ENCODE measurements at places on chromosomes 5 and 9.

DNA sequence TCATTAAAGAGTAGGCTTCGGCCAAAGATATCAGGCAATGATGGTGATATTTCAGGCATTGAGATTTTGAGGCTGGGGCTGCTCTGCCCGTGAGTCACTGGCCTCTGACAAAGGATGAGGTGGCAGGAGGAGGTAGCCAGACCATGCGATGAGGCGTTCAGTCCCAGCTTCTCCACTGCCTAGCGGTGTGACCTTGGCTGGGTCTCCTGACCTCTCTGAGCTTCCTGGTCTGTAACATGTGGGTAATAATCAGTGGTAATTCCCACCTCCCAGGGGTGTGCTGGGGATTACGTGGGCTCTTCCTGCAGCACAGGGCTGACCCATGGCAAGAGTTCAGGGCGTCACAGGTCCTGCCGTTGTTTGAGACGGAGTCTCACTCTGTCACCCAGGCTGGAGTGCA lies 73.2 kb upstream of the RAPGEF1 start:
- peaks cover 2% of the 10 kb centered on the region for H3K27me3 ChIP-seq
- no peak for DNase-seq

DNA sequence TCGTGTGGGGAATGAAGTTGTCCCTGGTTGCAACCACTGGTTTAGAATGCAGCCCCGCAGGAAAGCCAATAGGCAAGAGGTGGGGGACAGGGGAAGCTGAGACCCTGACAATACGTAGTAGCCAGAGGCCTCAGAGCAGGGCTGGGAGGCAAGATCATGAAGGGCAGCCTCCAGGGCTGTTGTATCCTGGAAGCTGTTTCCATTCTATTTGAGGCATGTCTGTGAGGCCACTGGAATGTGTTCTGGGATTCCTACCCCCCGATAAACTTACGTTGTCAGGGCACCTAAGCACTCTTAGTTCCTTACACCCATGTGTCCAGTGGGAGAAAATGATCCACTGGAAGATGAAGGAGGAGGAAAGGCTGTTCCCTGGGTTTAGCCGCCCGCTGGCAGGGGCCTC lies 177.3 kb downstream of the CFAP90 start:
- H3K27me3 ChIP-seq: no peaks in the 10 kb centered on the region
- no peak overlapping the region for H3K4me3 ChIP-seq
- H3K4me1 ChIP-seq: no peaks in the 10 kb centered on the region
- no peak for DNase-seq
- no peaks in the 10 kb centered on the region for H3K36me3 ChIP-seq
- no peak overlapping the region for H3K27ac ChIP-seq

- H3K4me3 ChIP-seq: no peak overlapping the region
- no peak for DNase-seq
- H3K4me1 ChIP-seq: no peaks in the 10 kb centered on the region
- no peaks in the 10 kb centered on the region for H3K27me3 ChIP-seq
- no peaks in the 10 kb centered on the region for H3K36me3 ChIP-seq
- no peak overlapping the region for H3K27ac ChIP-seq
Measured at GRCh38 chr5:174423558-174423957, 300.8 kb upstream of the MSX2 start.

DNA sequence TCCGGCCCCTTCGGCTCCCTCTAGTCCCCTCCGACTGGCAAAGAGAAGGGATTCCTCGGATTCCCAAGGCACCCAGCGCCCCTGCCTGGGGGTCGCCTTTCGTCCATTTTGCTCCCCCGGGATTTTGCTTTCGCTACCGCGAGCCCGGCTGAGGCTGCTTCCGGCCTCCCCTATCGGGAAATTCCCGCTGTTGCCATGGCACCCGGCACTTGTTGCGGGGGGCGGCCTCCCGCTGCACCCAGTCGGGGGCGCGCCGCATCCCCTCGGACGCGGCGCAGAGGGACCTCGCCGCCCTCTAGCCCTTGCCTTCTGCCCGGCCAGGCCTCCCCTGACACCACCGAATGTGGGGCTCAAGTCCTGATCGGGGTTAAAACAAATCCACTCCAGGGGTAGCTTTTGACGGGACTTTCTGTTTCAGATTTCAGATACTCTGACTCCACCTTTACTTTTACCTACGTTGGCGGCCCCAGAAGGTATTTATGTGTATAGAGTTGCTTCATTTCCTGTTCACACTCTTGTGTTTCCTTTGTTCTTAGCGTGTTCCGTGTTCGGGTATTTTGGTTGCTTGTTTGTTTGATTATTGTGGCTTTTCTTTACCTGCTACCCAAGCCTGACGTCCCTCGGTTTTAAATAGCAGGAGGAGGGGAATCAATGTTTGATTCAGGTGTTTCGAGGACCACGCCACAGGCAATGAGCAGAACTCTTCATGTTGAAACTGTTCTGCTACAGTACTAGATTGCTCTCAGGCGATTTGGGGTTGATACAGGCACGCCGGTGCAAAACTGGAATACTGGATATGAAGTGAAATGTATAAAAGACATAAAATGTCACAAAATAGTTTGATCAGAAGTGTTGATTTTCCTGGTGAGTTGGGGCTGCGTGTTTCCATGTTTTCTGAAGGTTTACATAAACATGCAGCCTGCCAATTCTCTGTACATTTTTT lies 1.5 kb downstream of the PARP8 start:
- DNase-seq: peak; percentile 54
- peak overlapping the region; percentile 91 for H3K27ac ChIP-seq
- peak overlapping the region; percentile 78 for H3K4me3 ChIP-seq
- no peaks in the 10 kb centered on the region for H3K4me1 ChIP-seq

GRCh38 chr9:89489548-89490530 lies 8.1 kb downstream of the SEMA4D start:
- no peaks in the 10 kb centered on the region for H3K36me3 ChIP-seq
- no peak overlapping the region for H3K4me3 ChIP-seq
- H3K27me3 ChIP-seq: no peaks in the 10 kb centered on the region
- no peak for DNase-seq
- no peaks in the 10 kb centered on the region for H3K4me1 ChIP-seq

DNA sequence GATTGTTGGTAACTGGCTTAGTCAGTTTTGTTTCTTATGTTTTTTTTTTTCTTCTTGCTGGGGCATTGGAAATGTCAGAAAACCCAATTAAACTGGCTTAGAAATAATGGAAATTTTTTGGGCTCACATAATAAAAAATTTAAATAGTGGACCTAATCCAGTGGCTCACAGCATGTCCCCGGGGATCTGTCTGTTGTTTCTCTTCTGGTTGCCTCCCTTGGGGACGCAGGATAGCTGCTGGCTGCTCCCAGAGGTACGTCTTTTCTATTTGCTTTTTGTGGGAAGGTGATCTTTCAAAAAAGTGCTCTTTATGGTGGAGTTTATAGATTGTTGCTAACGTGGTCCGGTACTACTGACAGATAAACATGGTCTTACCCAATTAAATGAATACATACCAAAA lies 52.2 kb downstream of the LMNB1 start:
- H3K27ac ChIP-seq: no peak overlapping the region
- no peaks in the 10 kb centered on the region for H3K4me1 ChIP-seq
- no peak for DNase-seq
- no peak overlapping the region for H3K4me3 ChIP-seq

GRCh38 chr9:33403941-33404787 lies 1.8 kb upstream of the AQP7 start:
- H3K36me3 ChIP-seq: no peaks in the 10 kb centered on the region
- no peak overlapping the region for H3K27ac ChIP-seq
- no peaks in the 10 kb centered on the region for H3K4me1 ChIP-seq

- H3K36me3 ChIP-seq: no peaks in the 10 kb centered on the region
- H3K27me3 ChIP-seq: no peaks in the 10 kb centered on the region
- H3K4me3 ChIP-seq: no peak overlapping the region
- no peak overlapping the region for H3K27ac ChIP-seq
- no peak for DNase-seq
Measured at GRCh38 chr5:30808996-30809395, 384.5 kb upstream of the CDH6 start.

DNA sequence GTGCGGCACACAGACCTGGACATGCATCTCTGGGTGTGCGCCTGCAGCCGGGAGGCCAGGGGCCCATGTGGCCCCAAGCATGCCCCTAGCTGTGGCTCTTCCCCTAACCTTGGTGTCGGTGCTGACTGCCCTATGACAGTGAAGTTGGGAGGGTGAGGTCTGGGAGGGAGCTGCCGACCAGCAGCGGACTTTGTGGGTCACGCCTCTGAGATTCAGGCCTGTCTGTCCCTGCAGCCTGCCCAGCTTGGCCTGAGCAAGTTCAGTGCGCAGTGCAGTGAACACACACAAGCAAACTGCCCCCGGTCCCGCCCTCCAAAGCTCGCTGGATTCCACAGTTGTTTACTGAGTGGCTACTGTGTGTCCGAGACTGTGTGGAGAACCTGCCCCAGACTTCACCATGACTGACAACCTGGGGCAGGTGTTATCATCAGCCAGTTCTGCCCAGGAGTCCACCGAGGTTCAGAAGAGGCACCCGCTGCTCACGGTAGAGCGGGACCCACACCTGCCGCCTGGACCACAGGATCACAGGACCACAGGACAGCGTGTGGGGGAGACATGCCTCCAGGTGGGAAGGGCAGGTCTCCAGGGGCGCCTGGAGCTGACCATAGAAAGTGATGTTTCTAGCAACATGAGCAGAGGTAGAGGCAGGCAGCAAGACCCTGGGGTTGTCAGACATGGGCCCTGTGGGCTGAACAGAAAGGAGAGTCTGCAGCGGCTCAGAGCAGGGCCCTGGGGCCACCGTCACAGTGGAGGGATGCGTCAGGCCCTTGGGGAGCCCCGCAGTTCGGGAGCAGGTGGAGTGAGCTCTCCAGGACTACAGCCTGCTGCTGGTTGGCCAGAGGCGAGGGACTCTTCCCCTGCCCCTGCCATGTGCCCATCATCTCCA lies 105.1 kb downstream of the PHF2 start:
- H3K4me3 ChIP-seq: no peak overlapping the region
- no peak for DNase-seq
- H3K36me3 ChIP-seq: peaks cover 13% of the 10 kb centered on the region
- no peaks in the 10 kb centered on the region for H3K27me3 ChIP-seq
- no peak overlapping the region for H3K27ac ChIP-seq

- H3K27ac ChIP-seq: no peak overlapping the region
- no peak for DNase-seq
- no peaks in the 10 kb centered on the region for H3K36me3 ChIP-seq
- no peaks in the 10 kb centered on the region for H3K27me3 ChIP-seq
- H3K4me1 ChIP-seq: no peaks in the 10 kb centered on the region
Measured at GRCh38 chr5:35811108-35811741, 45.5 kb upstream of the IL7R start.

GRCh38 chr5:74938250-74938933 lies 72.2 kb upstream of the FAM169A start:
- H3K4me3 ChIP-seq: no peak overlapping the region
- H3K27me3 ChIP-seq: no peaks in the 10 kb centered on the region
- no peaks in the 10 kb centered on the region for H3K36me3 ChIP-seq
- no peak overlapping the region for H3K27ac ChIP-seq

- no peak overlapping the region for H3K4me3 ChIP-seq
- H3K36me3 ChIP-seq: no peaks in the 10 kb centered on the region
- H3K4me1 ChIP-seq: no peaks in the 10 kb centered on the region
- no peak overlapping the region for H3K27ac ChIP-seq
- no peak for DNase-seq
Measured at GRCh38 chr9:87812375-87813118, 70.1 kb upstream of the SPATA31E1 start.

DNA sequence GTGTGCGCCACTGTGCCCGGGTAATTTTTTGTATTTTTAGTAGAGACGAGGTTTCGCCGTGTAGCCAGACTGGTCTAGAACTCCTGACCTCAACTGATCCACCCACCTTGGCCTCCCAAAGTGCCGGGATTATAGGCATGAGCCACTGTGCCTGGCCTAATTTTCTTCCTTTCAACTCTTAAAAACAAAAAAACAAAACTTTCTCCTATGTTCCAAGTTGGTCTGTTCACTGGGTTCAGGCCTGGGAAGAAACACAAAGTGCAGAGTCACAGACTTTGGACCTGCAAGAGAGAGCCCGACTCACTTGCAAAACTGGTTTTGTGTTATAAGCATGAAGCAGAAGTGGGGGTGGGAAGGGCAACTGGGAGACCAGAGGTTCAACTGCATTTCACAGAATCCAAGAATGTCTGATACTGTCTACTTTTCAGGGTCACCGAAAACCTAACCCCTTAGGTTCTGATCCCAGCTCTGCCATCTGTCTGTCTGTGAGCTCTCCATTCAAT lies 5.2 kb upstream of the HDHD3 start:
- H3K27ac ChIP-seq: peak overlapping the region; percentile 85
- H3K4me1 ChIP-seq: no peaks in the 10 kb centered on the region
- no peak overlapping the region for H3K4me3 ChIP-seq
- no peaks in the 10 kb centered on the region for H3K36me3 ChIP-seq
- no peaks in the 10 kb centered on the region for H3K27me3 ChIP-seq

DNA sequence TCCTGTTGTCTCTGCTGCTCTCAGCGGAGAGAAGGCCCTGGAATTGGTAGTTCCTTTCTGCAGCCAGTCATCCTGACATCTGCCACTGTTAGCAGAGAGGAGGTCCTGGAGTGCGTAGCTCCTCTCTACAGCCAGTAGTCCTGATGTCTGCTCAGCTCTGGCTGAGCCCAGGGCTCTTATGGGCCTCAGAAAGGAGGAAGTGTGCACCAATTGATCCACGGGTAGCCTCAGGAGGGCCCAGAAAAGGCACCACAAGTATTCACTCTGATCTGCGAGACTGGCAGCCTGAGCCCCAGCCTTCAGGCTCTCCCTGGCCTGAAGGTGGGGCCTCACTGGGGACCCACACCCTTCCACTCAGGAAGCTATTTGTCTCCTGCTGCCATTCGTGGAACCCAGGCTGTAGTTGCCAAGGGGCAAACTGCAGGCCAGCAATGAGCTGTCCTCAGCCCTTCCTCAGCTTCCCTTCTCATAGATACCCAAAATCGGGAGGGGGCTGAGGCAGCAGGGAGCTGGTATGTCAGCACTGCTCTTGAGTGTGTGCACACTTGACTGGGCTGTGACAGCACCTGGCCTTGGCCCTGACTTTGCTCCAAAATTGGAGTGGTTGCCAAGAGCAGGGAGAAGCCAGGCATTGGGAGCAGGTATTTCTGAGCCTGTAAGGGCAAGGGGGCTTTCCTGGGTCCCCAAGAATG lies 1049.5 kb upstream of the ACO1 start:
- H3K36me3 ChIP-seq: no peaks in the 10 kb centered on the region
- no peaks in the 10 kb centered on the region for H3K27me3 ChIP-seq
- no peaks in the 10 kb centered on the region for H3K4me1 ChIP-seq
- DNase-seq: no peak
- H3K27ac ChIP-seq: peak overlapping the region; percentile 71

DNA sequence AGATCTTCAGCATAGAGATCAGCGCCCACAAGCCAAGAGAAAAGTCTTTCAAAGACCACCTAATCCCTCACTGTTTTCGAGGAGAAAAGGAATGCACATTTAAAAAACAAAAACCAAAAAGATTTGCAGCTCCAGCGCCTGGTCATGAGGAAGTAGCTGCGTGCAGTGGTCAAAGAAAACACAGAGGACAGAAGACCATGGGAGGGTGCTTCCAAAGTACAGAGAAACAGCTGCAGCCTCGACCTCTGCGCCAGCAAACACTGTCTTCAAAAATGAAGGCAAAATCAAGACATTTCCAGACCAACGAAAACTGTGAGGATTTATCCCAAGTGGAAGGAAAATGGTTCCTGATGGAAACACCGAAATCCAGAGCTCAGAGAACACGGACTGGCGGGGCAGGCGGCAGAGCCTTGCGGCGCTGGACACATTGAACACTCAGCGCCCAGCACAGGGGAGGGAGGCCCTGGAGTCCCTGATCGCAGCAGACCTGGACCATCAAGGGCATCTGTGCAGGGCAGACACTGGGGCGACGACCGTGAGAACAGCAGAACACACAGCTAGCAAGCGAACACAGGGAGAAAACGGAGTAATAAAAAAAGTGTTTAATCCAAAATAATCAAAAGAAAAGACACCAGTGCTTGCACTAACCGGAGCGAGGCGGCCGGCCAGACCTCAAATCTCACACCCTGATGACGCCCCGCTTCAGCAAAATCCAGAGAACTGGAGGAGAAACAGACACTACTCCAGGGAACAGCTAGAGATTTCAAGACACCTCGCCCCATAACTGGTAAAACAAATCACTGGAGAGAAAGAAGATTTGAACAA lies 12.6 kb upstream of the SLC12A7 start:
- no peaks in the 10 kb centered on the region for H3K4me1 ChIP-seq
- no peak for DNase-seq

Data from breast epithelium (tissue), 4 donors.